ENCODE measurements at places on chromosomes 7 and 10.

DNA sequence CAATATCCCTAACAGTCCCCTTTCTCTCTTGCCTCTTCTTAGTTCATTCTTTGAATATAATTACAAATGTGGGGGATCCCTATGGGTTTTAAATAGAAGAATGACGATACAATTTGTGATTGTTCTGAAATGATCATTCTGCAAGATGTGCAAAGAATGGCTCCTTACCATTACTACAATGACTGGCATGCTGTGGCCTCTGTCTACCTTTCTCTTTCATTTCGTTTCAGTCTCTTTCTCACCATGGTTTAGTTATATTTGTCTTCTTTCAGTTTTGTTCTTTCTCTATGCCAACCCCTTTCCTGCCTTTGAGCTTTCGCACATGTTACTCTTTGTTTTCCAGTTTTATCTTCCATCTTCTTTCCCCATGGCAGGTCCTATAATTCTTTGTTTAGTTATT, 176.5 kb downstream of the SUGCT start:
- no peaks in the 10 kb centered on the region for H3K27me3 ChIP-seq
- no peaks in the 10 kb centered on the region for H3K36me3 ChIP-seq
- H3K4me3 ChIP-seq, result no peak overlapping the region
- no peaks in the 10 kb centered on the region for H3K4me1 ChIP-seq

DNA sequence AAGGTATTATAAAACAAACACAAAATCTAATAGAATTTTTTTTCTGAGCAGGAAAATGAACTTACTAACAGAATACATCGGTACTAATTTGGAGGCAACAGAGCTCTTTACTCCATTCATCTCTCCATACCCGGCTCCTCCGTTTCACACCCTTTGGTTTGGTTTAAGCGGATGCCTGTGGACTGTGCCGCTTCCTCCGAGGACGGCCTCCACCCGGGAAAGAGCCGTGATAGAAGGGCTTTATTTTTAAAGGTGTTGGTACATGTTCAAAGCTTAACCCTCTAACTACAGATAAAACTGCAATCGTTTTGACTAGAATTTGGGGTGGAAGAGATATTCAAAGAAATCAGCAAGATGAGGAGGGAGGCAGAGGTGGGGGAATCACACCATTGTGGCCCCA, 1.9 kb downstream of the VIPR2 start:
- DNase-seq, result no peak
- no peak overlapping the region for H3K27ac ChIP-seq
- H3K4me1 ChIP-seq, result peaks cover 10% of the 10 kb centered on the region
- no peaks in the 10 kb centered on the region for H3K36me3 ChIP-seq

DNA sequence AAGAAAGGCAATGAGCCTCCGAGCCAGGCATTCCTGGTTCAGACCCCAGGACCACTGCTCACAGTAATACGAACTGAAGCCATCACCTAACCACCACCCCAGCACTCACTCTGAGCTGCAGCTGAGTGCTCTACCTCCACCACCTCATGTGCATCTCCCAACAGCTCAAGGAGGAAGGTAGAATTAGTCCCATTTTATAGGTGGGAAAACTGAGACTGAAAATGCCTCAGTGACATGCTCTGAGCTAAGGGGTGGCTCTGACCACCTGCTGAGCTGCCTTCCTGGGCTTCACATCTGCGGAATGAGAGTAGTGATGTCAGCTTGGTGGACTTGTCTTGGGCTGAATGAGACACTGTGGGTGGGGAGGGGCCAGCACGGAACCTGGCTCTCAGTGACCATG, 159.7 kb upstream of the UNC5B start:
- H3K4me3 ChIP-seq, result no peak overlapping the region
- no peak for DNase-seq
- peaks cover 16% of the 10 kb centered on the region for H3K27me3 ChIP-seq
- no peak overlapping the region for H3K27ac ChIP-seq

- no peak for DNase-seq
- no peak overlapping the region for H3K27ac ChIP-seq
- H3K27me3 ChIP-seq, result no peaks in the 10 kb centered on the region
- H3K4me3 ChIP-seq, result no peak overlapping the region
Measured at GRCh38 chr10:103695584-103696005, 159.8 kb downstream of the SH3PXD2A start.

DNA sequence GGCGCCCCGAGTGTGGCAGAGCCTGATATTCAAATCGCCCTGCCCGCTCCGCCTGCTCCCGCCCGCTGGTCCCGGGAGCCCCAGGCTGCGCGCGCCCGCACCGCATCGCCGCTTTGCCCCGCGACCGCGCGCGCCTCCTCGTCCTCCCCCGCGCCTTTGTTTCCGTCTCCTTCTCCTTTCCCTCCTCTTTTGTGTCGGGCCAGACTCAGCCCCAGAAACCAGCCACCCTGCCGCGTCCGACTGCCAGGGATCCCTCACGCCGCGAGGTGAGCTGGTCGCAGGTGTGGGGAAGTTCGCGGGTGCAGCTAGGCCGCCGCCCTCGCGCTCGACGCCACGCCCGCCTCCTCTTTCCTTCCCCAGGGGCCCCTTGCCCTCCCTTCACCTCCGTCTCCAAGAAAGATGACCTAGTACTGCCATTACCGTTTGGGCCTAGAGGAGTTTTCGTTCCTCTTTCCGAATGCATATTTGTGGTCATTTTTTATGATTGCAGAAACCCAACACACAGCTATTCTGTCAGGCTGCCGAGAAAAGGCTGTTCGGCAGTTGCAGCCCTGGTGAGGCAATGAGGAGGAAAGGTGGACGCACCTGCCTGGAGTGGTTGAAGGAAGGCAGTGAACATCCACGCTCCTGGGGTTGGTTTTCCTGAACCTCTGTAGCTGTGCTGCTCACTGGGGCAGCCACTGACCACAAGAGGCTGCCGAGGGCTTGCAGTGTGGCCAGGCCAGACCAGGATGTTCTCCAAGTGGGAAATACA, 107.3 kb downstream of the SNX10 start:
- H3K4me3 ChIP-seq, result peak overlapping the region; percentile 68
- peak overlapping the region; percentile 95 for H3K27ac ChIP-seq
- DNase-seq, result peak; percentile 83
- peaks cover 8% of the 10 kb centered on the region for H3K4me1 ChIP-seq

- DNase-seq, result peak; percentile 72
- H3K27ac ChIP-seq, result no peak overlapping the region
- H3K27me3 ChIP-seq, result no peaks in the 10 kb centered on the region
- peaks cover 39% of the 10 kb centered on the region for H3K4me1 ChIP-seq
Measured at GRCh38 chr10:103663802-103664201, 170.3 kb downstream of the NEURL1 start.
